A549 treated with GW870086 at 1 μM for 4 hours (cell line): ENCODE measurements at places on chromosomes 6 and 20. TPM values are rescaled to one million over a fixed set of nuclear protein-coding genes. Genes with fewer than 3 reads are reported as not detected.

Gene TMEM14B
- 135 to 163 TPM (median 139 TPM) in 5 replicates for total RNA-seq

Gene CLVS2
- total RNA-seq = 0.07 to 0.32 TPM (median 0.15 TPM) in 5 replicates

Gene ABRACL
- total RNA-seq = 48.5 to 61.6 TPM (median 48.8 TPM) in 5 replicates

Gene HEY2
- total RNA-seq = 0.06 to 0.07 TPM (median 0.06 TPM) in 3 of 5 replicates, not detected in the others

Gene C6orf120
- 8.2 to 14.8 TPM (median 12.9 TPM) in 5 replicates for total RNA-seq

Gene MLIP
- 0.13 TPM in 1 of 5 replicates, not detected in the others for total RNA-seq

Gene COL12A1
- total RNA-seq = 3.3 to 6.1 TPM (median 5.3 TPM) in 5 replicates

Gene THEMIS
- not detected in 5 replicates for total RNA-seq

Gene BAG2
- total RNA-seq = 7.6 to 8.9 TPM (median 8.0 TPM) in 5 replicates

Gene CAGE1
- total RNA-seq = 0.20 TPM in 1 of 5 replicates, not detected in the others

Gene FOXA2
- 12.4 to 19.1 TPM (median 17.8 TPM) in 5 replicates for total RNA-seq
